ENCODE measurements at places on chromosomes 6 and 20. TPM values are rescaled to one million over a fixed set of nuclear protein-coding genes. Genes with fewer than 3 reads are reported as not detected.

LYRM4 gene
- total RNA-seq = 23.9 TPM

SPTLC3 gene
- total RNA-seq = 4.1 TPM

CAGE1 gene
- total RNA-seq = not detected

C4B gene
- 149 TPM for total RNA-seq

SLC24A3 gene
- total RNA-seq = 23.9 TPM

KCNB1 gene
- 2.0 TPM for total RNA-seq

TRIM40 gene
- not detected for total RNA-seq

OSTM1 gene
- total RNA-seq = 68.3 TPM

GUCA1A gene
- not detected for total RNA-seq

BTNL2 gene
- total RNA-seq = not detected

PPP1R14C gene
- total RNA-seq = 0.18 TPM

SGK2 gene
- 2.7 TPM for total RNA-seq

OSER1 gene
- total RNA-seq = 26.7 TPM

ADA gene
- total RNA-seq = 16.4 TPM

HCK gene
- 19.9 TPM for total RNA-seq

SLC13A3 gene
- total RNA-seq = 3.7 TPM

RAET1G gene
- total RNA-seq = not detected

TXNDC5 gene
- total RNA-seq = 96.7 TPM

ADGB gene
- not detected for total RNA-seq

KCNK16 gene
- not detected for total RNA-seq

CST7 gene
- total RNA-seq = 4.6 TPM

ZNF831 gene
- 0.68 TPM for total RNA-seq

FAM83C gene
- total RNA-seq = not detected

ANGPT4 gene
- 0.19 TPM for total RNA-seq

FOXQ1 gene
- total RNA-seq = not detected

PANK2 gene
- 53.2 TPM for total RNA-seq

IRF4 gene
- 1.6 TPM for total RNA-seq

SEL1L2 gene
- not detected for total RNA-seq

FKBP1A gene
- 249 TPM for total RNA-seq

HLA-DRB1 gene
- total RNA-seq = 142 TPM

C2 gene
- 46.6 TPM for total RNA-seq

HLA-DQB2 gene
- total RNA-seq = 2.3 TPM

HAO1 gene
- total RNA-seq = not detected

ENPP5 gene
- total RNA-seq = 4.0 TPM

TFAP2C gene
- total RNA-seq = 0.54 TPM

SSTR4 gene
- total RNA-seq = not detected

NRSN1 gene
- not detected for total RNA-seq

TFAP2D gene
- total RNA-seq = not detected

LINC00237 gene
- not detected for total RNA-seq

BPIFB2 gene
- total RNA-seq = not detected

C6orf58 gene
- total RNA-seq = not detected

TRPC4AP gene
- 53.4 TPM for total RNA-seq

PSORS1C1 gene
- 3.0 TPM for total RNA-seq

MICB gene
- total RNA-seq = 6.2 TPM

OPRM1 gene
- total RNA-seq = not detected

CST1 gene
- total RNA-seq = not detected
